ENCODE measurements at places on chromosomes 1 and 21. TPM values are rescaled to one million over a fixed set of nuclear protein-coding genes. Genes with fewer than 3 reads are reported as not detected.
A peak's percentile ranks its signal among the peaks of the same experiment; 100 is the strongest.

Gene CR1
- total RNA-seq, result not detected

- no peak for DNase-seq
Observed at GRCh38 chr1:234089396-234089795, 184.9 kb downstream of the SLC35F3 start.

DNA sequence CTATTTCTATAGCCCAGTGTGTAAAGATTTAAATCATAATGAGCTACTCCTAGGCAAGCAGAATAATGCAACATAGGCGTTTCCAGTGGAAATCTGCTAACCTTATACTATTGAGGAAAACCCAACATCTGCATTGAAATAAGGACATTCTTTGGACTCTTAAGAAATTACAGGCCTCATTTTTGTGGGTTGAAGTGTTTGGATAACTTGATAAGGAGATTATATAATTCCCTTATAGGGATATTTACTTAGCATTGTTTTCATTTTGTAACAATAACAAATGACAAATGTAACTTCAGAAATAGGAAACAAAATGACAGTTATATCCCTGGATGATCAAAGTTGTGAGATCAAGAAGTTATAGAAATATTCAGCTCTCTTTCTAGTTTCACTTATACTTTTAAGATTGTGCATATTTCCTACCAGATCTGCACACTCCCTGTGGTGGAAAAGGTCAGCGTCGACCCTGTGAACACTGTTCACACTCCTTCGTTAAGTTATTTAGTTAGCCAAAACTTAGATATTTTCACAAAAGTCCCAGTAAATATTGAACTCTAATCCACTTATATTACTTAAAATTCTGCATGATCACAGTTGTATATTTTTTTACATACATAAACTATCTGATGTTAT, 284.4 kb upstream of the C1orf105 start:
- peak; percentile 81 for DNase-seq

GRCh38 chr1:33242652-33243051, 13.6 kb upstream of the ZNF362 start:
- no peak for DNase-seq

Measured in IMR-90 (cell line).